ENCODE measurements at places on chromosomes 7 and 10. TPM values are rescaled to one million over a fixed set of nuclear protein-coding genes. Genes with fewer than 3 reads are reported as not detected.

DNA sequence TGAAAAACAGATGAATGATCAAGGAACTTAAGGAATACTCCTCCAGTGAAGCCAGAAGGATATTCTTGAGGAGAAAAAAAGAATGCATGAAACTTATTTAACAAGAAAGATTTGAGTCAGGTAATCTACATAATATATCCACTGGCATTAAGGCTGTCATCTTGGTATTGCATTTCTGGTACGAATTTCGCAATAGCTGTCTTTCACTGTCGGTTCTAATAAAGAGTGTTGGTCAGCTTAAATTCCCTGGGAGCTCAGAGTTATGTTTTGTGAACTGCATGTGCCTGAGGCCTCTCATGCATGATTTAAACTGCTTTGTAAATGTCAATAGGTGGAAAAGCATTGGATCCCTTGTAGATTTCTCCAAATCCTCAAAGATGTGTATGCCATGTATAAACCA, 565.3 kb upstream of the GALNT17 start:
- no peak for DNase-seq

The AOAH gene
- not detected for total RNA-seq

DNA sequence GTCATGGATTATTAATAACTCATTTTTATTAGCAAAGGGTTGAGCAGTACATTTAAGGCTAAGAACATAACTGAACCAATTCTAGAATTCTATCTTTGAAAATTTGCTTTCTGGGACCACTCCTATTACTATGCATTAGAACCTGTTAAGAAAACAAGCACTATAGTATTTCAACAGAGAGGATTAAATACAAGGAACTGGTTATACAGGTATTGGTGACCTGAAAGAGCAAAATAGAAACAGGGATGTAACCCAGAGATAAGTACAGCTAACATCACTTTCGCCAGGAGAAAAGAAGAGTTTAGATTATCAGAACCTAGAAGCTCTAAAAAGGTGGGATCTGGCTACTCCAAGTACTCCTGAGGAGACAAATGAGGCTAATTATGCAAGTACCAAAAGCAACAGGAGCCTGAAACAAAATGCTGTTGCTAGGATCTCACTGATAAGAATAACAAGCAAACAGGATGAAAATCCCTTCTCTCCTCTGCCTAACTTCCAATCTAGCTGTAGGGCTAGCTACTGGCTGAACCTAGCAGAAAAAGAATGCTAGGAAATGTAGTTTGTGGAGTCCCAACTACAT, 32.1 kb upstream of the ELAPOR2 start:
- DNase-seq = no peak

DNA sequence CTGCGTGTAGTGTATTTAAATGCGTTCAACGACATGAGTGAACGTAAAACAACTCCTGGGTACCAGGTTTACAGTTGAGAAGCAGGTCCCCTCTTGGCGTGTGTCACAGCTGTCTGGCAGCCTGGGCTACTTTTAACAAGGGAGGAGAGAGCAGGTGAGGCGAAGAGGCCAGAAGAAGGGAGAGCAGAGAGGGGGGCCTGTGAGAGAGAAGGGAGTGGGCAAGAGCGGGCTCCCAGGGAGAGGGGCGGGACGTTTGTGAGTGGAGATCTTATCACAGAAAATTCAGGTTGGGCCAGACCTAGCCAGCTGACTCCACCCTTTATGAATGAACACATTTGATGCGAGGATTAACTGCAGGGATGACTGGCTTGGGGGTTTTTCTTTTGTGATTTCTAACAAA, 154.0 kb downstream of the CAMK1D start:
- no peak for DNase-seq

GRCh38 chr10:4535521-4535920, 290.5 kb upstream of the AKR1E2 start:
- no peak for DNase-seq

GRCh38 chr10:67261300-67261797, 335.5 kb downstream of the LRRTM3 start:
- no peak for DNase-seq

DNA sequence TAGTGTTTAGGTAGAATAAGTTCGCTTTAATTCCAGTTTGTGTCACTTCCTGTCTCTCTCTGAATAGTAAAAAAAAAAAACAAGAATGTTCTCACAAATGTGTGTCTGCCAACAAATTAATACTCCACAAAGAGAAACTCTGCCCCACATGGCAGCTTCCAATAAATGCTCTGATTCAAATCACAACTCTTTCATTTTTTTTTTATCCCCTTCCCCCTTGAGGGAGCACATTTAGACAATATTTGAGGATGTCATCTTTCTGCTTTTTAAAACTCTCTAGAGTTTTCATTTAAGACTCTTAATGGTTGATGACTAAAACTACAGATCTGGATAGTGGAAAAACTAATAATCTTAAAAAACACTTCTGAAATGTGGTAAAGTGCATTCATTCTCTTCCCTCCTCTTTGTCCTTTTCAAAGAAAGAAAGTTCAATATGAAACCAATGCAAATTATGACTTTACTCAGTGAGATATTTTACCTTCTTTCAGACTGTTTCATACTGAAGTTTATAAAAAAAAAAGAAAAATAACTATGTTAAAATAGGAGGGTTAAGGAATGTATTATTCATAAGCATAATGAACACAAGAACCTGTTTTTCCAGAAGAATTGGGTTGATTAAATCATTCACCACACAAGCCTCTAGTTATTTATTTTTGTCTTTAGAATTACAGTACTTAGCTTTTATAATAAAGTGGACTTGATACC, 42.3 kb downstream of the ARID5B start:
- DNase-seq = no peak

- no peak for DNase-seq
Measured at GRCh38 chr10:89580243-89580642, 44.8 kb upstream of the SLC16A12 start.

DNA sequence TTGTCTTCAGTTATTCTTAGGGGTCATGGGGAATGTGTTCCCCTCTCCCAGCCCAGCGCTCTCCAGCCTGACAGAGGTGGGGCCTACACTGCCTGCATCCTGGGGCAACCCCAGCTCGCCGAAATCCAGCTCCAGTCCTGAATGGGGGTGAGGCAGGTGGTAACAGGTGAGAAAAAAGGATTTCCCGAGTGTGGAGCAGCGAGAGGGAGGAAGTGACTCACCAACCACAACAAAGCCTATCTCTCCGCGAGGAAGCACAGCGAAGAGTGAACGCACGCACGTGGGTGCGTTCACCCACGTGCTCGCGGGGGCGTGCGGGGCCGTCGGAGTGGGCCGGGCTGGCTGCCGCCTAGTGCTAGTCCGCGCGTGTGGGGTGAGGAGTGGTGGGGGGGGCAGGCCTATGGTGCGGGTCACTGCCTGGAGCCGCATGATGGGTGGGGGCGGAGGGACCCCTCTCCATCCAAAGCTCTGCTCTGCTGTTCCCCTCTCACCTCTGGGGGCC, 855 bp upstream of the PALD1 start:
- no peak for DNase-seq
